Jurkat, Clone E6-1 (cell line): ENCODE measurements at places on chromosomes 12 and 14.

DNA sequence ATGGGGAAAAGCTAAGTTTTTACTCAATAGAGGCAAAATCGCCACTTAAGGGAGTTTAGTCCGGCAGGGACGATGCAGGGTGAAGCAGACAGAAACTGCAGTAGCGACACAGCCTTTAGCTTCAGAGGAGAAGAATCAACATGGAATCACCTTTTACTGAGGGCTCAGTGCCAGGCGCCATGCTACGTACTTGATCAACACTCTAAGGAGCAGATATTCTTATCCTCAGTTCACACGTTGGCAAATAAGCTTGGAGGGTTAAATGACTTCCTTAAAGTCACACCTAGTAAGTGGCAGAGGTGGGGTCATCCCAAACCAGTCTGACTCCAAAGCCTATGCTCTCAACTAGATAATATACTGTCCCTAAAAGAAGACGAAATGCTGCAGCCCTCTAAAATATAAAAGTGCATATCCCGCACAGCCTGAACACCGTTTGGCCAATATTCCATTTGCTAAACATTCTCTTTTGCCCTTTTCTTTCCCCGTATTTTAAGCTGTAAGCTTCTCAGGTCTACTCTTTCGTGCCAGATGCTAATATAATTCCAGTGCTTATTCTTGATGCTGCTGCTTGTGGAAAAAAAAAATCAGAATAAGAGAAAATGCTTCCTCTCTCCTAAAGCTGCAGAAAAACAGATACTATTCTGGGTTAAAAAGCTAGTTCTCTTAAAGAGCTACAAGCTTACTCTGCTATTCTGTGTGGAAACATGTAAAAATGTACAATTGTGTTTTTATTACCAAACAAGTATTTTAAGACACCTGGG lies 10.9 kb downstream of the CCDC92 start:
- DNase-seq: no peak

DNA sequence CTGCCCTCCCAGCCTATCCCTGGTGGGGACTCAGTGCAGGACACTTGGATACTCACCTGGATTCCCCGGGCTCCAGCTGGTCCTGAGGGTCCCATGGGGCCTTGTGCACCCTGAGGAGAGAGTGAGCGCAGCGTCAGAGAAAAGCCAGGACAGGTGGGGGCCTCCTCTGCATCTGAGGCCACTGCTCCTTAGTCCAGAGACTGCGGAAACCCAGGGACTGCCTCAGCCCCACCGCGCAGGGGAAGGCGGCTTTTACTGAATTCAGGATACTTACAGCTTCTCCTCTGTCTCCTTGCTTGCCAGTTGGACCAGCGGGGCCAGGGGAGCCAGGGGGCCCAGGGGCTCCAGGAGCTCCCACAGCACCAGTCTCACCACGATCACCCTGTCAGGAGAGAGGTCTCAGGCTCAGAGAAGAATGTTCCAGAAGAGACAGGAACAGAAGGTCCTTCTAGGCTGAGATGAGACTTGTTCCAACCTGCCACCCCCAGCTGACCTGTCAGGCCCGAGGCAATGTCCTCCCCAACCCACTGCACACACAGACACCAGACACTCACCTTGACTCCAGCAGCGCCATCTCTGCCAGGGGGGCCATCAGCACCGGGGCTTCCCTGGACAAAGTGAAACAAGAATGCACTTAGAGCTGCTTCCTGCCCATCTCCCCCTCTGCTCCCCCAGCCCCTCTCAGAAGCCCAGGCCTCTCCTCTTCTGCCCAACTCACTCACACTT lies 13.8 kb downstream of the TMEM106C start:
- DNase-seq: no peak

DNA sequence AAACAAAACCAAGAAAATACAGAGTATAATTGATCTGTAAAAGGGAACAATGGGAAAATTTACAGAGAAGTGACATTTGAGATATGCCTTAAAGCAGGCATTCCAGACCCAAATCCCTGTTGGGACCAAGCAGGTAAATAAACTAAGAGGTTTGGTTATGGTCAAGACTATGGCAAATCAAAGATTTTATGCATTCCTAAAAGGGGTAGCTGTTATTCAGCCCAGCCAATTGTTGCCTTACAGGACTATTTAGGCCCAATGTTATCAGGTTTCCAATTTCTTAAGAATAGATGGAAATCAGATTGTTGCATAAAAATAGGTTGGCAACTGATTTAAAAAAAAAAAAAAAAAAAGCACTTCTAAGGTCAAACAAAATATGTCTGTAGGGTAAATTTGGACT lies 5.3 kb downstream of the DNAI7 start:
- DNase-seq: no peak

DNA sequence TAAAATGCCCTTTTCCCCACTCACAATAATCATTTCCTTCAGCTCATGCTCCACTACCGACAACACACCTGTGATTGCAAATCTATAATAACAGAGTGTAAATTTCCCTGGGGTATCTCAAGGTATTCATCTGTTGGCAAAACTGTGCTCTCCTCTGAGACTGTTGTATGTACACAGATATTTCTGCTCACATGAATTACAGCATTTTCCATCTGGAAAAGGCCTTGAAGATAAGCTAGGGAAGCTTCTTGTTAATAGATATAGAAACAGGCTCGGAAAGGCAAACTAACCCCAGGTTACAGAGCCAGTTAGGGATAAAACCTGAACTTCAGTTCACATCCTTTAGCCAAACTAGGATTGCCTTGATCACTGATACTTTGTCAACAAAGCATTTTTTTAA lies 210.4 kb upstream of the KRR1 start:
- no peak for DNase-seq

GRCh38 chr14:82387699-82388098 lies 854.0 kb upstream of the SEL1L start:
- DNase-seq: no peak

- no peak for DNase-seq
Measured at GRCh38 chr14:73236752-73237218, 521 bp upstream of the PAPLN start.

DNA sequence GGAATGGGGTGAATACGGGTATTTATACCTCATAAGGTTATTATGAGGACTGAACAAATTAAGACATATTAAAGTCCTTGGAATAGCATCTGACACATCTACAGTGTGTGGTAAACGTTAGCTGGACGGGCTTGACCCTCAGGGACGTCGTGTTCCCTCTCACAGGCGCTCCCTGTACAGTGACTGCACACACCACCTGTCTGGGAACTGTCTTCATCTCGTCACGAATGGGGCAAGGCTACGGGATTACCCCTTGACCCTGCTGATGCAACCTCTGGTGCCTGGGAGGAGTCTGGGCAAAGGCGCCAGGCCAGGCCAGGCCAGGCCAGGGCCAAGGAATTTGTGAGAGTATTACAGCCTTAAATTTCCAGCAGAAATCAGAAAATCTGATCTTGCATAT lies 191.1 kb downstream of the CALM1 start:
- no peak for DNase-seq

DNA sequence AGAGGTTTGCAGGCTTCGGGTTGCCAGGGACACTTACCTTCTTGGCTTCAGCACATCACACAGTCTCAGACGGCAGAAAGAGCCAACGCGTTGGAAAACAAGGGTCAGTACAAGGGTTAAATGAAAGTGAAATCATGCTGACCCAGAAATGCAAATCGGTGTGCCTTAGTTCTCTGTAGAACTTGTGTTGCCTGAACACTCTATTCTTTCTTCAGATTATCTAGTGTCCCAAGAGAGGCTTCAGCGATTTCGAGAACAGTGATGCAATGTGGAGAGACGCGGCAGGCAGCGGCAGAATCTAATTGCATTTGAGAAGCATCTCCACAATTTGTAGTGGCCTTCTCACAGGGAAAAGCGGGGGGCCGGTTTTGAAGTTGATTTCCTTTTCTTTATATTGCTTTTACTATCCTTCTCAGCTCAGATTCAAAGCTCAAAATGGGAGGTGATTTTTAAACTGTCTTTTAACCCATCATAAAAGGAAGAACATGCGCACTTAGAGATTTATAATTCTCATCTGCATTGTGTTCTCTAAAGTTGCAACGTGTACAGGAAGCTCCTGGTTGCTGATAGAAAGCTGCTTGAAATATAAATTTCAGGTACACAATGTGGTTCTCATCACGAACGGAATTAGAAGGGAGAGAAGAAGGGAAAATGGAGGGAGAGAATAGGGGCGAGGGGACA lies 67.8 kb upstream of the EGLN3 start:
- DNase-seq: no peak

GRCh38 chr12:50326590-50327284 lies 43.4 kb upstream of the LIMA1 start:
- DNase-seq: no peak

GRCh38 chr14:97781961-97782360 lies 984.8 kb downstream of the VRK1 start:
- no peak for DNase-seq

DNA sequence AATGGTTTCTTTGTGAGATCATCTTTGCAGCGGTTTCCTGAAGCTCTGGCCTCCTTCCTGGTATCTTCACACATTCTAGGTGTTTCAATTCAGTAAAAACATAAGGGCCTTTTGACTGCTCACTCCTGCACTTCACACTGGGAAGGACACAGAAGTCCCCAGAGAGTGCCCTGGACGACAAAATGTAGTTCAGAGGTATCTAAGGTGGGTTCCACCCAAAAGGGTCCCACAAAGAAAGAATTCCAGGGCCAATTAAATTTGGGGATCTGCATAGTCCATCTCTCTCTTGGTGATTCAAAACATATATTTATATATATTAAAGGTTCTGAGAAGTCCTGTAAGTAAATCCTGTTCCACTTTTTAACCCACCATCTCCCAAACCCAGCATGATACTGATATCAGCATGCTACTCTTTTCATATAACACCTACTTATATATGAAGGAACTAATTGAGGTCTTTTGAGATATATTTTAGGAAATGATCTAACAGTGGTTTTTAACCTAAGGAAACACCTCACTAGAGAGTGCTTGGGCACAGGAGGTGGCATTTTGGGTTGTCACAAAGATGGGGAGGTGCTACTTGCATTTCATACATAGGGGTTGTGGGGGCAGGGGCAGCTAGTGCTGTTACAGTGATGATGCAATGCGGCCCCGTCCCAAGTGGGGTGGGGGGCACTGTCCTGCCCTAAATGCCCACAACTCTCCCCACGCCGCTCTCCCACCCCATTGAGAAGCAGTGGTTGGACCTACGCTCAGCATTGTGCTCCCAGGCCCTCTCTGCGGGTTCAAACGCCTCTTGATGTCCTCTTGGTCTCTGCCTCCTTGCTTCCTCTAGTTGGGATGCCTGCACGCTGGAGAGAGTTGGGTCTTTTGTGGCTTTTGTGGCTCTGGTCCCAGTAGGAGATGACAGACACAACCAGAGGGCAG lies 109.4 kb downstream of the ARF6 start:
- peak; percentile 65 for DNase-seq

GRCh38 chr12:117188961-117189724 lies 1.1 kb downstream of the FBXO21 start:
- no peak for DNase-seq

GRCh38 chr14:23307687-23308644 lies 1.3 kb downstream of the BCL2L2 start:
- no peak for DNase-seq

DNA sequence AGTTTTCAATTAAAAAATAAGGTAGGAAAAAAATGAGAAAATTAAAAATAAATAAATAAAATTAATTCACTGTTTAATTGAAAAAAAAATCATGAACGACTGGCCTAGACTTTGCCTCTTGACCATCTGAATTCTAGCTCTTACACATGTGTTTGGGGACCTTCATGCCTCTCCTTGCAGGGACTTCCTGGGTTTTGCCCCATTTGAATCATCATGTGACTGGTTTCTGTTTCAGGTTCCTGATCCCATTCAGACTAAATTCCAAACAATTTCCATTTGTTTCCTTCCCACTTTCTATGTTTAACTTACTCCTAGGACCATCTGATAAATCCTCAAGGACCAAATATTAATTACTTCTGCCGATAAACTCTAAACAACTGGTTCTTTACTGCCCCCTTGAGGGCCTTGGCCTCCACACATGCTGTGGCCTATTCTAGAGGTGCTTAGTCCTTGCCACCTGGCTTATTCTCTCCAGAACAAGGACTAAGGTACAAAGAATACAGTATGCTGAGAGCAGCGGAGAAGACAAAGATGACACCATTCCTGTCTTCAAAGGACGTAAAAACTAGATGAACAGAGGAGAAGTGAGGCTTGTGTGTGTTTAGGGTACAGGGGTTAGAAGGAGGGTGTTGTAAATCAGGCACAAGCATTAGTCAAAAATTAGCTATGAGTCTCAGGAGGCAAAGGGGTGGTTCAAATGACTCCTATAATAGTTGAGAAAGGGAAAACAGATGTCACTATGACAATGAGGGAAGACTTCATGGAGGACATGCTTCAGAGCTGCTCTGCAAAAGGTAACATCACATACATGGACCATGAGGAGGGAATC lies 125.8 kb upstream of the AVPR1A start:
- DNase-seq: peak; percentile 39

DNA sequence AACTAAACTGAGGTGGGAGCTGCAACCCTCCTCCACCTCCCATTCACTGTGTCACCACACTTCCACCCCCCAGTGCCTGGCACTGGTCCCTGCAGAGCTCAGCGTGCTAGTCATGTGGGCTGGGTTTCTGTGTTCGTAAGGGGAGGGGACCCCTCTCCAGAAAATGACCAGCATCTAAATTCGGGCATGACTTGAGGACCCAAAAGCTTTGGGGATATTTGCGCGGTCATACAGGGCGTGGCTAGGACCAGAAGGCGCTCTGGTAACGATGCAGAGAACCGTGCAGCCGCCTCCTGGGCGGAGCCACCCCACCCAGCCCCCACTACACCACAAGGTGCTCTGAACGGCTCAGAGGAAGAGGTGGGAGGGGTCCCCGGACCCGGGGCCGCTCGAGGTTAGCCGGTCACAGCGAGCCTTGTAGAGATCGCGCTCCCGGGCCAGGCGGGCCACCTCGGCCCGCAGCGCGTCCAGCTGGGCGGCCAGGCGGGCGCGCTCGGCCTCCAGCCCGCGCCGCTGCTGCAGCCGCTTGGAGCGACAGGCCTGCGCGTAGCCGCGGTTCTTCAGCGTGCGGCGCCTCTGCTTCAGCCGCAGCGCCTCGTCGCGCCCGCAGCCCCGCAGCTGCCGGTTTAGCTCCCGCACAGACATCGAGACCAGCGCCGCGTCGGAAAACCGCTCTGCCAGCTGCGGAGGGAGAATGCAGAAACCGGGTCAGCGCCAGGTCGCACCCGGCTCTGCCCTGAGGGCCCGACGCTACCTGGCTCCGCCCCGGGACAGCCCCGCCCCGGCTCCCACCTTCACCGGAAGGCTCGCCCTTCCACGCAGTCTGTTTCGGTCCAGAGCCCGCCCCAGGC lies 9.8 kb downstream of the CPNE6 start:
- peak; percentile 69 for DNase-seq

DNA sequence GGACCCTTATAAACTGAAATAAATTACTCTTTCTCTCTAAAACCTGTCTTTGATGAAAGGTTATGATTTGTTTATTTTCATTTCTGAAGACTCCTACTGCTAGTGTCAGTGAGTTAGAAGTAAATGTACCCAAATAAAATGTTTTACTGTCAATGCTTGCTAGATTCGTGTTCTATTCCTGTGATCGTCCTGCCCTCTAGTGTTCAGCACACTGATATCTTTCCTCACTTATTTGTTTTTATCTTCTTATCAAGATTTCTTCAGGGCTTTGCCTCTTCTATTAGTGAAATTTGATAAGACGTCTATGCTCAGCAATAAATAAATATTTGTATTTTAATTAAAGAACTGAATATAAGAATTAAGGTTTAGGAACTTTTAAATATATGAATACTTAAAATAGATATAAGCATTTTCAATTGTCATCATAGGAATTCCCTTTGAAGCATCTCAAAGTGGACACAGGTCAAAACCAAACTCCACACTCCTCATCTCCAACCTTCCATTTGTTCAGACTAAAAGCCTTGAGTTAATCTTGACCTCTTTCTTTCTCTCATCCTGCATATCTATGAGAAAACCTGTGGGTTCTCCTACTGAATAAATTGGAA lies 75.8 kb downstream of the C12orf50 start:
- peak; percentile 32 for DNase-seq

GRCh38 chr12:72275526-72275925 lies 3.4 kb downstream of the TRHDE start:
- DNase-seq: no peak
